Thyroid gland (tissue), 4 donors: ENCODE measurements at places on chromosomes 2 and 18. TPM values are rescaled to one million over a fixed set of nuclear protein-coding genes. Genes with fewer than 3 reads are reported as not detected.

DNA sequence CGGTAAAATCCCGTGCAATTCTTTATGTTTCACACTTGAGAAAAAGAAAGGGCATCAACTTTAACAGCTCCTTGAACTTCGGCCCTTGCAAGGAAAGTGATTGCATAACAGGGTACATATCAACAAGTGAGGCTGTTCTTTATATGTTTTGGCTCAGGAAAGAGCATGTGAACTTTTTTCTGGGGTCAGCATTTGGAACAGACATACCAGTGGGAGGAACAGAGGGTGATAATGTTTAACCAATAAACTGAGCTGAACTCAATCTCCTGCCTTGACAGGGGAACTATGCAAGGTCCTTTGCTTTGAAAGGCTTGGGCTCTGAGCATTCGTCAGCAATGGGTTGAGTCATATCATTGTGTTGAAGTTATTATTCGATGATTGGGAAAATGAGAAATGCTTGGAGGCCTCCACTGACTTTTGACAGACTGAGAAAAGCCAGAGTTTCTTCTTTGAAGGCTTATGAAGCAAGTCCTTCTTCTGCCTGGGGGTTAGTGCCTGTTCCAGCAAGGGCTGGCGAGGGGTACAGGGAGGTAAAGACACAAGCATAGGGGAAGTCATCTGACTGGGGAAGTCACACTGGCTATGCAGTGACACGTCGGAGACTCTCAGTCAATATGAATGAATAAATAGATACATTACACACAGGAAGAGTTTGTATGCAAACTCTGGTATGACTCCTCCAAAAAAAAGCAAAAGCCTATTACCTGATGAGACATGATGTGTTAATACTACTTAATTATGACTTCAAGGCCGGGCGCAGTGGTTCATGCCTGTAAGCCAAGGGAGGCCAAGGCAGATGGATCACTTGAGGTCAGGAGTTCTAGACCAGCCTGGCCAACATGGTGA lies 57.2 kb downstream of the CYB5A start:
- DNase-seq = no peak

- peak; percentile 43 for DNase-seq
Observed at GRCh38 chr2:38037757-38038621, 38.0 kb downstream of the CYP1B1 start.

DNA sequence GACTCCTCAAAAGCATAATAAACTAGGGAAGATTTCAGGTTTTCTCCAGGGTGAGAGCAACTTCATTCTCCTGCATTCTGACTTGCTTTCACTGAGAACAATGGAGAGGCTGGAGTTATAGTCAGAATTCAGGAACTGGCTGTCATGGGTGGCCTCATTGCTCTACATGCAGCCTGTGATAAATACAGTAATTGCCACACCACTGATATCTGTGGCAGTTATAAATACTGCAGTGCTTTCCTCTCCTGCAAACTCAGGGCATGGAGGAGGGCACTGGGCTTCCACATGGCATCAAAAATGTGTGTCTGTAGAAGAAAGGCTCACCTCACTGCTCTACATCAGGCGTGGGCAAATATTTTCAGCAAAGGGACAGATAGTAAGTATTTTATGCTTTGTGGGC lies 510.2 kb downstream of the ZNF516 start:
- DNase-seq = no peak

DNA sequence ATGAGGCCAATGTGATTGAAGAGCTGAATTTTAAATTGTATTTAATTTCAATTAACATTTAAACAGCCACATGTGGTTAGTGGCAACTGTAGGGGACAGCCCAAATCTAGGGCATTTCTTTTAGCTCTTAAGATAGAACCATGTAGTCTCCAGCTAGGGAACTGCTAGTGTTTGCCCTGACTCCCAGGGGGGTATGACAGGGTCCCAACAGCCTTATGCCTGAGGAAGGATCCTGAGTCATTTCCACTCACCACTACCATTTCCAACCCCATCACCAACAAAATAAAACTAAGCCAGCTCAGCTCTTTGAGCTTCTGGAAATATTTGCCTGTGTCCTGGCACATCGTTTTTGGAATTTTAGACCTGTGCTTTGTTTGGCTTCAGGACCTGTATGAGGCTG lies 13.7 kb upstream of the GMCL1 start:
- DNase-seq = no peak

- no peak for DNase-seq
Observed at GRCh38 chr2:172211512-172211911, 108.8 kb upstream of the DLX2 start.

- DNase-seq = no peak
Observed at GRCh38 chr2:239075918-239076758, 228.3 kb downstream of the TWIST2 start.

DNA sequence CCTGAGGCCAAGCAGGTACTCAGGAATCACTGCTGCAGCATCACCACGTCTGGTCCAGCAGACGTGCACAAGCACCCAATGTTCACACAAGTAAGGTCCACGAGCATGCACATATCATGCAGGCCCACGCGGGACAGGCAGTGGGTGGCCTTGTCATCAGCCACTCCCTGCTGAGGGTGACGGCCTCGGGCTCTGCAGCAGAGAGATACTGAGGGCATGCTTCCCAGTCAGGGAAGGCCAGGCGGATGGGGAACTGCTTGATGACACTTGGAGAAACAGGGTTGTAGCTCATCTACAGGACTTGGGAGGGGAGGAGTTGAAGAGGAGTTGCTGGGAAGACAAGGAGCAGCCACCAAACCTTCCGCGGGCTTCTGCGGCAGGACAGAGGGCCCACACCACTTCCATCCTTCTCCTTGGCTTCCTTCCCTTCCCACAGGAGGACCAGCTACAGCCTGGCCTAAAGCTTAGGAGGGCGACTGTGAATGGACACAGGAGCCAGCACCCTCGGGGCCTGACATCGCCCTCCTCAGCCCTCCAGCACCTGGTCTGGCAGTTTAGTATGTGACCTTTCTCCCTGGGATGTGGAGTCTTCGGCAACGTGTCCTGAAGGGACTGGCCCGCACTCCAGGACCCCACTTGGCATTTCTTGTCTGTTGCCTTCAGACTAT lies 15.2 kb downstream of the MFSD2B start:
- no peak for DNase-seq

DNA sequence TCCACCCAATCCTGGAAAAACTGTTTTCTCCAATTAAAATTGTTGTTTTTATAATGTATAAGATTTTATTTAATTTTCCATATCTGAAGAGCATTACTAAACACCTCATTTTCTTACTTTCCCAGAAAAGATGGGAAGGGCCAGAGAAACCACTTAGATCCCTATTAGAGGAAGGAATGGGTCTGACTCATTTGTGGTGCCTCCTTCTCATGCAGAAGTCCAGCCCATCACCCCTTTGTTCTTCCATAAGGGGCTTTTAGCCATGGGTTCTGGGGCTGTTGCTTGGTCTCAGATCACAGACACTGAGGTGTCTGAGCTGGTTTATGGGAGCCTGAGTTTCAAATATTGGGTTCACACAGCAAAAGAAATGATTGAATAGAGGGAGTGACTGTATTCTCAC lies 152.2 kb downstream of the ESCO1 start:
- DNase-seq = no peak

GRCh38 chr2:223306371-223306770 lies 254.4 kb downstream of the KCNE4 start:
- no peak for DNase-seq

DNA sequence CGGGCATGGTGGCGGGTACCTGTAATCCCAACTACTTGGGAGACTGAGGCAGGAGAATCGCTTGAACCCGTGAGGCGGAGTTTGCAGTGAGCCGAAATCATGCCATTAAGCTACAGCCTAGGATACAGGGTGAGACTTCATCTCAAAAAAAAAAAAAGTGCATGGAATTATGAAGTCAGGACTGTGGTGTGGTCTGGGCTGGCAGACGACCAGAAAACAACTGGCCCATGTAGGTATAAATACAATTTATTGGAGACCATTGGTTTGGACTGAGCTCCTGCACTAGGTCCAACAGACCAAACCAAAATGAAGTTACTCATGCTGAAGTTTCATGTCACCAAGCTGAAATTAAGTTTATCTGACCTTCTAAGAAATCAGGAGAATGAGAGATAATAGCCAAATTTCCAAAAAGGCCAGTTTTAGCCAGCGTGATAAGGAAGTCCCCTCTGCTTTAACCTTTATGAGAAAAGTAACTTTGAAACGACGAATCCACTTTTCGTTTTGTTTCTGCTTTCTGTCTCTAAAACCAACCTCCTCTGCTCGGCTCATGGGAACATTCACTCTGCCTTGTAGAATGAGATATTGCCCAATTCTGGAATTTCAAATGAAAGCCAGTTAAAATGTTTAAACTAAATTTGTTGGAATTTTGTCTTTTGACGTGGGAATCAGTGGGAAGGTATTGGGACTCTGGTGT lies 17.7 kb upstream of the RAB10 start:
- DNase-seq = no peak

DNA sequence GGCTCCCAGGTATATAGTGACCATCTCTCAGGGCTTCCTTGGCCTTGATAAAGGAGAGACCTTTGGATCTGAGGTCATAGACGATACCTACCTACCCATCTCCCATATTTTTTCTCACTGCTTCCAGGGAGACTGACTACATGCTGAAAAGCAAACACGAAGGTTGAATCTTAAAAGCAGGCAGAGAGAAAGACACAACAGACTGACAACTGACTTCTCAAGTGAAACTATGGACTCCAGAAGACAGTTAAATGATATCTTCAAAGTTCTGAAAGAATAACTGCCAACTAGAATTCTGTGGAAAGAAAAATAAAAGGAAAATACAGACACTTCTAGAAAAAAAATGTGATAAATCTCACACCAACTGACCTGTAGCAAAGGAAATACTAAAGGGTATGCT lies 76.5 kb upstream of the HAAO start:
- DNase-seq = no peak

DNA sequence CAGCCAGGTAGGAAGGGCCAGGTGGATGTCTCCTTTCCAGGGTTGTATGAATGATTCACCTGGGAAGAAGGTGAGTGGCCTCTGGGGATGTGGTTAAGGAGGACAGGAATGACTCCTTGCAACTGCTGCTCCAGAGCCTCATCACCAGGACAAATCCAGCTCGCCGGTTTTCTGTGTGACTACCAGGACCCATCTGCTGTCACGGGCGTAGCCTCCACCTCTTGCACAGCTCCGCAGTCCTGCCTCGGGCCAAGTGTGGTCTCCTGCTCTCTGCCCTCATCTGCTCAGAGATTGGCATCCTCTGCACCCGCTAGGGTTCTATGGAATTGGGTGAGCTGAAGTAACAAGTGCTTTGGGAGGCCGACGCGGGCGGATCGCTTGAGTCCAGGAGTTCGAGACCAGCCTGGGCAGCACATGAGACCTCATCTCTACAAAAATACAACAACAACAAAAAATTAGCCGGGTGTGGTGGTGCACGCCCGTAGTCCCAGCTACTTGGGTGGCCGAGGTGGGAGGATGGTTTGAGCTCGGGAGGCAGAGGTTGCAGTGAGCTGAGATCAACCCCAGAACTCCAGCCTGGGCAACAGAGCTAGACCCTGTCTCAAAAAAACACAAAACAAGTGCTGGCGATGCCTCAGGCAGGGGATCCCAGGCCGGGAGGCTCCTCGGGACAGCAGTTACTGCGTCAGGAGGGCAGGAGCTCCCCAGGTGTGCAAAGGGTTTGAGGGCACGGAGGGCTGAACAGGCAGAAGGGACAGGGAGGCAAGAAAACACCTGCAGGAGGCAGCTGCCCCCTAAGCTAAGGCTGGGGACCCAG lies 831 bp upstream of the D2HGDH start:
- DNase-seq = no peak

GRCh38 chr2:119025762-119026351 lies 83.9 kb downstream of the MARCO start:
- DNase-seq = no peak

DNA sequence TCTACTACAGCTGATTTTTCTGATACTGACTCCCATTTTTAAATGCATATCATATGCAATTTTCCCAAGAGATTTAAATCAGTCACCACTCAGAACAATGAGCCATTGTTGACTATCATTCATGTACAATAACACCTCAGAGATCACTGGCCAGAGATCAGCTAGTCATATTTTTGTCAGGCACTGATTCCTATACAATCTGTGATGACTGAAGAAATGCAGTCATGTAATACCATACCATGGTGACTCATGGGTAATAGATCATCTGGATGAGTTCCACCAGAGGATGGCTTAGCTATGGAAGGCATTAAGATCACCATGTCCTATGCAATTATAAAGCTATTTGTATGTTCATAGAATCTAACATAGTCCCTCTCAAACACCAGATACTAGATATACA lies 285.7 kb upstream of the DCC start:
- no peak for DNase-seq

GRCh38 chr2:167833294-167833693 lies 414.1 kb downstream of the STK39 start:
- no peak for DNase-seq

GRCh38 chr2:161068670-161069069 lies 91.6 kb upstream of the TANK start:
- no peak for DNase-seq

GRCh38 chr2:15734674-15735483 lies 143.2 kb downstream of the DDX1 start:
- peak; percentile 25 for DNase-seq

DNA sequence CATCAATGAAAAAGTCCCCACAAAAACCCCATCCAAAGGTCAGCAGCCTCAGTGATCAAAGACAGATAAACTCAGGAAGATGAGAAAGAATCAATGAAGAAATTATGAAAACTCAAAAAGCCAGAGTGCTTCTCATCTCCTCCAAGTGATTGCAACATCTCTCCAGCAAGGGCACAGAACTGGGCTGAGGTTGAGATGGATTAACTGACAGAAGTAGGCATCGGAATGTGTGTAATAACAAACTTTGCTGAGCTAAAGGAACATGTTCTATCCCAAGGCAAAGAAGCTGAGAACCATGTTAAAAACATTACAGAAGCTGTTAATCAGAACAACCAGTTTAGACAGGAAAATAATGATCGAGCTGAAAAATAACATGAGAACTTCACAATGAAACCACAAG lies 442.8 kb upstream of the SYT4 start:
- DNase-seq = no peak

PLCL1 gene
- 11.8 TPM for total RNA-seq

RPL37A gene
- 583 TPM for total RNA-seq

FAM110C gene
- 10.0 TPM for total RNA-seq

WNT10A gene
- total RNA-seq = not detected

HOXD3 gene
- total RNA-seq = 5.0 TPM

REEP1 gene
- total RNA-seq = 5.4 TPM

CCBE1 gene
- total RNA-seq = 1.2 TPM

C2orf80 gene
- not detected for total RNA-seq

NAT8 gene
- total RNA-seq = not detected

MALL gene
- total RNA-seq = 54.4 TPM

RGPD4 gene
- total RNA-seq = not detected

VWC2L gene
- total RNA-seq = not detected

DTNA gene
- 152 TPM for total RNA-seq

KYNU gene
- 0.93 TPM for total RNA-seq
